ENCODE measurements at places on chromosomes 3 and 15.
A peak's percentile ranks its signal among the peaks of the same experiment; 100 is the strongest.

DNA sequence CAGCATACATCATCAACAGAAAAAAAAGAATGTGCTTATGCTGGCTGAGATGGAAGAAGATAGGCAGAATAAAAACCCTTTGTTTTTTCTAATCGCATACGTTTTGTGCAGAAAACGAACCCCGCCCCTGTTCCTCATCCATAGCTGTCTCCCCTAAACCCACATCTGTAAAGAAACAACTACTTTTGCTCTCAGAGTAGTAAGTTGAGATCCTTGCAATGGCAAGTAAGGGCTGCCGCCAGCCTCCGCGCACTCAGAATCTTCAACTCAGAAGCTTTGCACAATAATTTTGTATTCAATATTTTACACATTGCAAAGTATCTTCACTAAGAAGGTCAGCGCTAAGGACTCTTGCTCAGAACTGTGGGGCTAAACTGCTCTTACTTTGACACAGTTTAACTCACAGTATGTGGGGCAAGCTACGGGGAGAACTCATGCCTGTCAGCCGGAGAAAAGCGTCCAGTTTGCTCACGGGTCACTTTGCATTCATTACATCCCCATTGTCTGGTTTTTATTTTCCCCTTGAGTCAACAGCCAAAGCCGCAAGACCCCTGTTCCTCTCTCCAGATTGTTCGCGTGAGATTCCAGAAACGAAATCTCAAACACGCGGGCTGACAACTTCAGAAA is 1.0 kb downstream of the LYSMD4 start:
- DNase-seq: no peak

DNA sequence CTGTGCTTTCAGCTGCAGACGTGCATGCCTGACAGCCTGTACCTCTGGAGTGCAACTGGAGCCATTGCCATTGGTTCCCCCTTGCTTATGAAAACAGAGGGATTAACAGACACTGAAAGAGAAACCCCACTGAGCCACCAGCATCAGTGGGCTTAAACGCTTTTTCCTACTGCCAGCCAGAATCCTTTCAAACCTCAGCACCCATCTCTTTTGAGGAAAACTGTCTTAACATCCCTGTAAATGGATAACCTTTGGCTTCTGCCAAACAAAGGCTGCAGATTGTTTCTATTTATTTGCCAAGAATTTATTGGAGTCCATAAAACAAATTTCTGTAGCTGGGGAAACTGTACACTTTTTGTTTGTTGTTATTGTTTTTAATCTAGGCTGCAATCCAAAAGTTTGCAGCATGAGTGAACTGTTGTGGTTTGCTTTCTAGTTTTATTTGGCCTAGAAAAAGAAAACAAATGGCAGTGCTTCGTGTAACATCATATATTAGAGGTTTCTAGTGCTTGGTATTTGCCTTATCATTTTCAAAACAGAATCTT is 369.2 kb upstream of the IL12A start:
- no peak for DNase-seq

DNA sequence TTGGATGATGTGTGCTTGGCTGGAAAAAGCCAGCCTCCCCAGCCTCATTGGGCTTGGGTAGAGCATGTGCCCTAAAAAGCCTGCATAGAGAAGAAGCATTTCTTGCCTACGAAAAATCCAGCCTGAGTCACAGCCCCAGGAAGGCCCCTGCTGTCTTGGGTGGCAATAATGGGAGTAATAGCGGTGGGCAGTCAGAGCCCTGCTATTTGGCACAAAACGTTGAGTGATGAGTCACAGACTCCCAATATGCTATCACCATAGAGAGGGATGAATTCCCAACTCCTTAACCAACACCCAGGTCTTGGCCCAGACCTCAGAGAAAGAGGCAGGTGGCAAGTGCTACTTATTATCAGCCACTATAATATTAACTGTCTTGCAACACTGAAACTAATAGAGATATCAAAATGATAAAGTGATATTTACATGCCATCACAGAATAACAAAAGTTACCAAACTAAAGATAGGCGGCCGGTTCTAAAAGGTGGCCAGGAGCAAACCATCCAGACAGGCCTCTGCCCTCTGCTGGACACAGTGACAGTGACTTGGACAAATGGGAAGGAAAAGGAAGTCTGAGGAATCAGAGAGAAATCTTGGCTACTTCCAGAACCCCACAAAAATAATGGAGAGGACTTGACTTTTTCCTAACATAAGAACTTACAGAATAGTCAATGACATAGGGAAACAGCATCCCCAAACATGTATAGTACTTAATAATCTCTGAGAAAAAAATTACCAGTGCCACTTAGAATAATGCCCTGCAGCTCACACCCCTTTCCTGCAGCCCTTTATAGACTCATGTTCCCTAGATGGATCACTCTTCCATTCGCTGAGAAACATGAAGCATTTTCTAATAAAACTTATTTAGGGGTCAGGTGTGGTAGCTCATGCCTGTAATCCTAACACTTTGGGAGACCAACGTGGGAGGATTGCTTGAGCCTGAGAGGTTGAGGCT is 51.9 kb upstream of the MUC13 start:
- DNase-seq: no peak

DNA sequence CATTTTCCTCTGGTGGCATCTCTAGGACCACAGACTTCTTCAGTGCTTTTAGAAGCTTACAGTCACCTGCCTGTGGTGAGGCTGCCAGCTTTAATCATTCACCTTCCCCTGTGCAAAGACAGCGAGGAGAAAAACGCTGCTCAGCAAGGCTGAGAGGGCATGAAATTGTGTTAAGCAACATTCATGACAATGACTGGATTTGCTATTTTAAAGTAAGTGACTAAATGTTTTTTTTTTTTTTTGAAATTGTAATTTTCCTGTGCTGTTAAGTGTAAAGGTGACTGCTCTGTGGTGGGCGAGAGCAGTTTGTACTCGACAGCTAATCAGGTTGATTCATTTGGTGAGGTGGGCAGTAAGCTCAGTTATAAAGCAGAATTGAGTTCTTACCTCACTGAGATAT is 240.4 kb downstream of the NSUN3 start:
- DNase-seq: no peak

GRCh38 chr3:193673845-193674244 is 80.8 kb downstream of the OPA1 start:
- no peak for DNase-seq

- DNase-seq: no peak
Measured at GRCh38 chr3:45528429-45528828, 66.1 kb upstream of the LIMD1 start.

DNA sequence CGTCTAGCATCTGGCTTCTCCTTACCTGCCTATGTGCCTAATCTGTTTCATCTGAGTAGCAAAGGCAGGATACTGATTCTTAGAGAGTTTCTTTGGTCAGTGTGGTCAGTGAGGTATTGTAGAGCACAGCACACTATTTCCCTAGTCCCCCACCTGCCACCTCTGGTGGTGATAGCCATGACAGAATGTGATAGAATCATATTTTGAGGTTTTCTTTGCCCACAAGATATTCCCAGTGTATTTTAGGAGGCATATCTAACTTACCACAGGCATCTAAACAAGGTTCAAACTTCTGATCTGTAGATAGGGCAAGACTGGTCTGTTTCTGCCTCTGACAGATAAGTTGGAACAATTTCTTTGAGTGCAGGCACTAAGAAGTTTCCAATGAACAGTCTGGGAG is 188.0 kb downstream of the SOX2 start:
- DNase-seq: no peak

DNA sequence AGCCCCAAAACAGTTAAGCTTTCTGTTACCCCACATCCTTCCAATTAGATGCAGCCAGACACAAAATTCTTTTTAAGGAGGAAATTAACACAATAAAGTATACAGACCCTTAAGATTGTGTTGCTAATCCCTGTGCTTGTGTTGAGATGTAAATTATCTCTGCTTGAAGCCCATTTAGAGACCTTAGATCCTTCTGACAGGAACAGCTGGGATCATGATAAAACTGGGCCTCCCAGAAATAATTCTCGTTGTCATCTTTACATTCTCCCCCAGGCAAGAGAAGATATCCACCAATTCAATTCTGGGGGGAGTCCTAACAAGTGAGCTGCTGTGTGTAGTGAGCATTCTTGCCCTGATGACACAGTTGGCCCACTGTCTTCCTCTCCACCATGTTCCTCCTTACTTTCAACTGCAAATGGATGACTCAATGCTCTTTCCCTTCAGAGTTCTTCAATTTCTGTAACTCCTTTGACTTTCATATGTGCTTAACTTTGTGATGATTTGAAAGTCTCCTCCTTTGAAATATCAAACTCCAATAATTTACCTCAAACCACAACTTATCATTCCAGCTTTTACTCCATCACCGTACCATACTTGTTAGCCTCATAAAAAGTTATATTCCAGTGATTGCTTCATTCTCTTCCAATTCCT is 186.6 kb downstream of the RAP2B start:
- DNase-seq: no peak

DNA sequence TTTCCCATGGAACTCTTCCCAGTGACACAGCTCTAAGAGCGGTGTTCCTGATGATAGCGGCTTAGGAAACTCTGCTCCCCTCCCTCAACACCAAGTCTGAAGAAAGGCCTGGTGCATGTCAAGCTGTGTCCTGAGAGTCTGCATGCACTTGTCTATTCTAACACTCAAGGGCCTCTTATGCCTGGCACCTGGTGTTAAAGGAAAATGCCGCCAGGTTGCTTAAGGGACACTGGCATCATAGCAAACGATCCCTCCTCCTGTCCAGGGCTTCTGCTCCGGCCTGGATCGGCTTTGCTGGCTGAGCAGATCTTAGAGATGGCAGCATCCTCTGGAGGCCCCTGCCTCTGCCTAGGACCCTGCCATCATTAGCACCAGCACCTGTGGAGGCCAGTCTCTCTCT is 121.7 kb downstream of the MEGF11 start:
- peak; percentile 34 for DNase-seq

DNA sequence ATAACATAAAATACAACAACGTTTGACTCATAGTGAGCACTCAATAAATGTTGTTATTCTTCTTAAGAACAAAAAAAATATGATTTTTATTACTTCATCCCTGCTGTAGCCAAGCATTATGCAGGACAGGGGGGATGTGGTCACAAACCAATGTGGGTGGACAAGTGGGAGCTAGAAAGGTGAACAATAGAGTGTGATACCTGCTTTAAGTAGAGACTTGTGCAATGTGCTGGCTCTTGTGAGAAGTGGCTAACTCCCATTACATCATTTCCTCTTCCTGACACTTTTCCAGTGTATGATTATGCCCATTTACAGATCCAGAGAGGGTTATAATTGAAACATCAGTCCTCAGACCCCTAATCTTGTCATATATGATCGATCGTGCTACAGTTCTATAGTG is 193.6 kb downstream of the UBE2E2 start:
- DNase-seq: no peak

DNA sequence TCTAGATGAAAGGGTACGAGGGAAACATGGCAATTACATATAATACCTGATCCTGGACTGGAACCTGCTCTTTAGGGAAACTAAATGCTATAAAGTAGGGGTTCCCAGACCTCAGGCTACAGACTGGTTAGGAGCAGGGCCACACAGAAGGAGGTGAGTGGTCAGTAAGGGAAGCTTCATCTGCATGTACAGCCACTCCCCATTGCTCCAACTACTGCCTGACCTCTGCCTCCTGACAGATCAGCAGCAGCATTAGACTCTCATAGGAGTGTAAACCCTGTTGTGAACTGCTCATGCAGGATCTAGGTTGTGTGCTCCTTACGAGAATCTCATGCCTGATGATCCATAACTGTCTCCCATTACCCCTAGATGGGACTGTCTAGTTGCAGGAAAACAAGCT is 78.9 kb upstream of the PSMD6 start:
- DNase-seq: no peak

- no peak for DNase-seq
Measured at GRCh38 chr3:62604751-62605351, 231.5 kb upstream of the FEZF2 start.

DNA sequence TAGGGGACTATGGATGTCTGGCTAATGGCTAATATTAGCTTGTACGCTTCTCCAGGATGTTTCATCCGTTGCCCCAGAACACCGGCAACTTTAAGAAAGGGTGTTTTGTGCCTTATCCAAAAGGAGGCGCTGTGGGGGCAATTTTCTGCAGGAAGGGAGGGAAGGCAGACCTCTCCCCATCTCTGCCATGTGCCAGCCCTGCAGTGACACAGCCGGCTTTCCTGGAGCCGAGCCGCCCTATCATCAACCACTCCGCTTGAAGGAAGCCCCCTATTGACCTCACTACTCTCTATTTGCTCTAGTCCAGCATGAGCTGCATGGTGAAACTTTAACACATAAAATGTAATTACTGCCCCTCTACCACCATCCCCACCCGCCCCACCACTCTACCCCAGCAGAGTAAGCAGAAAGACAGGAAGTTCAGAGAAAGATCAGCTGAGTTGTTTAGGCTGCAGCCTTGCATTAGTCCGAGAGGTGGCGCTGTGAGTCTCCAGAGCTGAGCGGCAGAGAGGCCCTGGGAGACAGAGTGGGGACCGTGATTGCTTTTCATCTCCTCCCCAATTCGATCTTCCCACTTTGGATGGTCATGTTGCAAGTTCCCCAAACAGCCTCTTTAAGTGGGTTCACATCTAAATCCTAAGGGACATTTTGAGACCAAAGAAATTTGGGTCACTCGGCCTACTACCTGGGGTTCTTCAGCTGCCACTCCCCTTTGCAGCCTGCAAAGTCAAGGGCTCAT is 24.5 kb upstream of the RAD18 start:
- no peak for DNase-seq

DNA sequence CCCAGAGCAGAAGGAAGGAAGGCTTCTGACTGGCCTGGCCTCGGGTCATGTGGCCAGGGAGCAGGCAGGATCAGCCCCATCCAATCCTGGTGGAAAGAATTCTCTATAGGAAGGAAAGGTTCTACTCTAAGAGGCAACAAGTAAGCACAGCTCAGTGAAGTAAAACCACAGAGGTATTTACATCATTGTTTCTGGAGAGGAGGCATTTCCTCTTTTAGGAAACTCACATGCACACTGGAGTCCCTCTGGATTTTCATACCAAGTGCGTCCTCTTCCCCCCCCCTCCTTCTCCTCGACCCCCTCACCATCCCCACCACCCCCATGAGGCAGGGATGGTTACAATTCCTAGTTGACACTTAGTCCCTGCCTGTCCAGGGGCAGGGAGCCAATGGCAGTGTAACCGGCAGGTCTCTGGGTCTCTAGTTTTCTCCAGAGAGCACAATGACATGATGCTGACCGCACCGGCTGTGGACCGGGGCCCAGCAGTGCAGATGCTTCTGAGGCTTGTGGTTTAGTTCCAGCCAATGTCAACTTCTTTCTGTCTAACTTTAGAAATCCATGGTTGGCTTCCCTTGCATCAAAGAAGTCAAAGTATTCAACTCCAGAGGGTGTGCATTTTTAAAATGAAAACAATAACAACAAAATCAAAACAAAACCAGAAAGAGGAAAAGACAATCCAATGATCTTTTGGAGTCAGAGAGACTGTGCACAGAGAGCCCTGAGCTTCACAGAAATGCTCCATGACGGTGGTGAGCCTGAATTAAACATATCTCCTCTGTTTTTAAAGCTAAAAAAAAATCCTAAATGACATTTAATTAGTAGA is 230.3 kb upstream of the TLE3 start:
- DNase-seq: no peak

Data from NCI-H187 treated with DMSO at 0.1 percent for 48 hours (cell line).